ENCODE measurements at places on chromosomes 13 and 19.

DNA sequence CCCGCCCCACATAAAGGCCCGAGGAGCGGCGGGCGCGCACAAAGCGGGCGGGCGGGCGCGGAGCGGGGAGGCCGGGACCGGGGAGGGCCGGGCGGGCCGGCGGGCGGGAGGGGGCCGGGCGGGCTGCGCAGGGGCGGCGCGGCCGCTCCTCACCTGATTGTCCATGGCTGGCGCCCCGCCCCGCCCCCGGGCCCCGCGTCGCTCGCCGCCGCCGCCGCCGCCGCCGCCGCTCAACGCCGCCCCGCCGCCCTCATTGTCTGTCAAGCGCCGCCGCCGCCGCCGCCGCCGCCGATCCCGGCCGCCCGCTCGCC lies 200 bp downstream of the MLLT1 start:
- DNase-seq, result no peak

GRCh38 chr13:108342369-108343289 lies 73.1 kb downstream of the TNFSF13B start:
- no peak for DNase-seq

GRCh38 chr13:64332048-64332447 lies 2898.1 kb downstream of the PCDH9 start:
- DNase-seq, result no peak

GRCh38 chr19:46484656-46485055 lies 11.0 kb downstream of the PNMA8B start:
- DNase-seq, result no peak

DNA sequence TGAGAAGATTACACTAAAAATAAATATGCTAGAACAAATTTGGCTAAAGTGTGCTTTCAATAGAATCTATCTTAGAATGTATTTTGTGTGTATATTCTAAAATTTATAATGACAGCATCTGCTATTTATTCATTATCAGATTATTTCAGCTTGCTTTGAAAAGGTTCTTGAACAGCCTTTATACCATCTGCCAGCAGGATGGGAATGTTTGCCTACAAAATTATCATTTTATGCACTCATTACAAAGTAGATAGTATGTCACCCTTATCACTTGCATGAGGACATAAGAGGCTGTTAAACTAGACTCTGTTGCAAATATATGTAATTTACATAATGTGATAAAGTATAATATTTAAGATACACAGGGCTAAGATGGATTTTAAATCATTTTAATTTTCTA lies 1286.9 kb upstream of the PCDH20 start:
- DNase-seq, result no peak

DNA sequence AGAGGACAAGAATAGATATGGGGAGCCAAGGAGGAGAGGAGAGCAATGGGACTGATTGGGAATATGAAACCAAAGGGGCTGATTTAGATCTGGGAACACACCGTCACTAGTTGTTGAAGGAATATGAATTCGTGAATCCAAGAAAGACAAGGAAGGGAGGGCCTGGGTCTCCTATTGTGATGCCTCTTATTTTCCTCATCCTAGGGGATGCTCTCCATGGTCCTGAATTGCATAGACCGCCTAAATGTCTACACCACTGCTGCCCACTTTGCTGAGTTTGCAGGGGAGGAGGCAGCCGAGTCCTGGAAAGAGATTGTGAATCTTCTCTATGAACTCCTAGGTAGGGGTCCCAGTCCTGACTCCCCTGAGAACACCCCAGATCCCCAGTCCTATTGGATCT lies 21.5 kb downstream of the RYR1 start:
- no peak for DNase-seq

DNA sequence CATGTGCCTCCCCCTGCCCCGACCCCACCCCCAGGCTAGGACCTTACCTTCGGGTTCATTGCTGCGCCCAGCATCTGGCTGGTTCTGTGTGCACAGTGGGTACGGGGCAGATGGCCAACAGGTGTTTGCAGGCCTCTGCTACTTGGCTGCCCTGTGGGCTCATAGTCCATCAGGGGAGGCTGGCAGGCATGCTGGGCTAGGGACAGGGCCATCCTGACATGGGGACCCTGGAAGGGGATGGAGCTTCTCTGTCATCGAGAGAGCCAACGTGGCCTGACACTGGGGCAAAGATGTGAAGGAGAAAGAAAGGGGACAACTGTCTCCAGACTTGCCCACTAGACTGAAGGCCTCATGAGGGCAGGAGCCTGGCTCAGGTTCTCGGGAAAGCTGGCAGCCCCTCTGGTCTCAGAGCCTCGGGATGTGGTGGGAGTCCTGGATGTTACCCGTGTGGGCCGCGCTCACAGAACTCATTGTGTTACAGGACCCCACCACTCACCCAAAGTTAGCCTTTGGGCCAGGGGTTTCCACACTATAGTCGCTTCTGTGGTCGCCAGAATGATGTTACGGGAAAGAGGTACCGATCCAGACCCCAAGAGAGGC lies 4.7 kb downstream of the ZNF536 start:
- no peak for DNase-seq

DNA sequence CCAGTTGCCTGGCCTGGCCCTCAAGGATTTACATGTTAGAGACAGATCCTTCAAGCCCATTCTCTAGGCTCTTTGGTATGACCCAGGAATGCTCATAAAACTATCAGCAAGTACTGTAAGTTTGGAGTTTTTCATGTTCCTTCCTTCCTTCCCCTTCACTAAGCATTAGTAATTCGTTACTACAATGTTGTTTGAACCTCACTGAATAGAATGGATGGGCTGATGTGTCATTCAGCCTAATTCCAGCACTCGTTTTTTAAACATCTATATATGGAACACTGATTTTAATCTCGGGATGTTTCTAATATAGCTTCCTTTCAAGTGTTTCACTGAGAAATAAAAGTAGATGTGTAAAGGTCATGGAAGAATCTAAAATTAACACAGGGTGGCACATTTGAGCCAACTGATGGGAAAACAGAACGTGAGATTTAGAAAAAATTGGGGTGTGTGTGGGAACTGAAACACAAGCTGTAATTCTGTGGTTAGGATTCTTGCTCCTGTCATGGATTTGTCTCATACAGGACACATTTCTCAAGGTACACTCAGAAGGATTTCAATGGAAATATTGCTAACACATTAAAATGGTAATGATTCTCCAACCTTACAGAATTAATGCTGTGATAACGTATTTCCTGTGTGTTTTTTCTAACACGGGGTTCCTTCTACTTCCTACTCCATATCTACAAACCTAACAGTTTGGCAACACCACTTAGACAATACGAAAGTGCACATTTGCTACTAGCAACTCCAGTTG lies 93.4 kb downstream of the FLT1 start:
- DNase-seq, result no peak

- no peak for DNase-seq
Measured at GRCh38 chr13:60047918-60048317, 115.8 kb downstream of the DIAPH3 start.

DNA sequence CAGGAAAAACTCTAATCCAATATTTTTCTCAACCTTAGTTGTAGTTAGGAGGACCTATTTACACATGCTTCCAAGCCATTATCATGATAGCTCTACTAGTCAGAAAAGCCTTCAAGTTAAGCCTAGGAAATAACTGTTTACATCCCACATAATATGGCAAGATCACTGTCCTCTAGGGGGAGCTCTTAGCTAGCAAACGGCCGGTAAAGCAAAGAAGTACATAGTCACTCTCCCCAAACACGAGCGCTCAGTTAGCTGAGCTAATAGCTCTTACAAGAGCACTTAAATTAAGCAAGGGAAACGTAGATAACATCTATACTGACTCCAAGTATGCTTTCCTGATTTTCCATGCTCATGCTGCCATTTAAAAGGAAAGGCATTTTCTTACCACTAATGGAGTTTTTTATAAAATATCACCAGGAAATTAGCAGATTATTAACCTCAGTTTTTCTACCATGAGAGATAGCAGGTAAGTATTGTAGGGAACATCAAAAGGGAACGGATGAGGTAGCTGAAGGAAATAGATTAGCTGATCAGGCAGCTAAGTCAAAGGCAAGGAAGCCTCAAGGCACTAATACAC lies 100.6 kb upstream of the PABPC3 start:
- DNase-seq, result no peak

- no peak for DNase-seq
Measured at GRCh38 chr19:40055049-40055448, 982 bp downstream of the ZNF780B start.

DNA sequence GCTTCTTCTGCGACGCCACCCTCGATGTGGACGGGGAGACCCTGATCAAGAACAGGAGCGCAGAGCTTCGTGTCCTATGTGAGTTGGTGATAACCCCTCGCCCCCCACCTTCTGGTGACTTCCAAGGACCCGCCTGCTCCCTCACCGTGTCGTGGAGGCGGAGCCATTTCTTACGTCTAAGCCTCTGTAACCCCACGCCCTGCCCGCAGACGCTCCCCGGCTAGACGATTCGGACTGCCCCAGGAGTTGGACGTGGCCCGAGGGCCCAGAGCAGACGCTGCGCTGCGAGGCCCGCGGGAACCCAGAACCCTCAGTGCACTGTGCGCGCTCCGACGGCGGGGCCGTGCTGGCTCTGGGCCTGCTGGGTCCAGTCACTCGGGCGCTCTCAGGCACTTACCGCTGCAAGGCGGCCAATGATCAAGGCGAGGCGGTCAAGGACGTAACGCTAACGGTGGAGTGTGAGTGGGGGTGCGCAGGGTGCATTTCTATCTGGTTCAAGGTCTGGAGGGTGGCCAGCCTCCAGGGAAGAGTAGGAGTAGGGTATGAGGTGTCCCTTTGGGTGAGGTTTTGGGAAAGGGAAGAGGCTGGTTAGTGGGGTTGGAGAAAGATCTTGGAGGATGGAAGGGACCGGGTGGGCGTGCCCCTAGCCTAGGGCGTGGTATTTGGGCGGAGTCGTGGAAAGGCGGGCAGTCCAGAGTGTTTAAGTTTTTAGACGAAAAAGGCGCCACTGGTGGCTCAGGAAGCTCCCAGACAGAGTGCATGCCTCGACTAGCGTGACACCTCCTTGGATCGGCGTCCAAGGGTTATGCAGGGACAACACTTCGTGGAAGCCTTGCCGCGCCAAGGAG lies 3.3 kb downstream of the ICAM5 start:
- DNase-seq, result no peak

GRCh38 chr13:110254751-110255553 lies 52.0 kb downstream of the COL4A1 start:
- DNase-seq, result no peak

- no peak for DNase-seq
Measured at GRCh38 chr13:97004096-97004876, 10.0 kb upstream of the OXGR1 start.

DNA sequence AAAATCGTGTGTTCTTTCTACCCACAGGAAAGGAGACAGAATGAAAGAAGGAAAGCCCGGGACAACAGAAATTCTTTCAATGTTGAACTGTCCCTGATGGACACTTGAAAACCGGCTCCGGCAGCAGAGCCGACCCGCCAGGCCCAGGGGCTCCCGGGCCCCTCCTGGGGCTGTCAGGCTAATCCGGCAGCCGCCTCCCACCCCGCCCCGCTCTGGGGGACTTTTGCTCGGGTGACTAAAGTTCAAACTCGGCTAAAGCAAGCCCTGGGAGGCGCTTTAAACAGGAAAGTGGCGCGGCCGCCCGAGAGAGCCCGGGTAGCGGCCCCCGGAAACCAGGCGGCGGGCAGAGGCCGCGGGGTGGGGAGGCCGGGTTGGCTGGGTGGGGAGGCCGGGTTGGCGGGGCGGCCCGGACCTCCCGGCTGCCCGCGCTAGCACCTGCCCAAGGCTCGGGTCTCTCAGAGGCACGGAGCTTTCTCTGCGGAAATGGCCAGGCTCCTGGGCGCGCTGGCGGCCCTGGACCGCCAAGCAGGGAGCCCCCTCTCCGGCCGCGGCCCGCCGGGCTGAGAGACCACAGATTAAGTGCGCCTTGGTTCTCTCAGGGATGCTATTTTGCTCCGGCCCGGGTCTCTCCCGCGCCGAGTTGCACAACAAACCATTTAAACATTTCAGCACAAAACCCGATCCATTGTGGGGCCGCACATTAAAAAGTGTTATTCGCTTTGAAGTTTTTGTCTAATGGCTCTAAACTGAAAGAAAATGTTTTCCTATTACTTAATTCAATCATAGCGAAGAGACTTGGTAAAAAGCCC lies 2.6 kb upstream of the GSX1 start:
- no peak for DNase-seq

- DNase-seq, result no peak
Measured at GRCh38 chr19:15841875-15842569, 26.6 kb upstream of the OR10H1 start.

DNA sequence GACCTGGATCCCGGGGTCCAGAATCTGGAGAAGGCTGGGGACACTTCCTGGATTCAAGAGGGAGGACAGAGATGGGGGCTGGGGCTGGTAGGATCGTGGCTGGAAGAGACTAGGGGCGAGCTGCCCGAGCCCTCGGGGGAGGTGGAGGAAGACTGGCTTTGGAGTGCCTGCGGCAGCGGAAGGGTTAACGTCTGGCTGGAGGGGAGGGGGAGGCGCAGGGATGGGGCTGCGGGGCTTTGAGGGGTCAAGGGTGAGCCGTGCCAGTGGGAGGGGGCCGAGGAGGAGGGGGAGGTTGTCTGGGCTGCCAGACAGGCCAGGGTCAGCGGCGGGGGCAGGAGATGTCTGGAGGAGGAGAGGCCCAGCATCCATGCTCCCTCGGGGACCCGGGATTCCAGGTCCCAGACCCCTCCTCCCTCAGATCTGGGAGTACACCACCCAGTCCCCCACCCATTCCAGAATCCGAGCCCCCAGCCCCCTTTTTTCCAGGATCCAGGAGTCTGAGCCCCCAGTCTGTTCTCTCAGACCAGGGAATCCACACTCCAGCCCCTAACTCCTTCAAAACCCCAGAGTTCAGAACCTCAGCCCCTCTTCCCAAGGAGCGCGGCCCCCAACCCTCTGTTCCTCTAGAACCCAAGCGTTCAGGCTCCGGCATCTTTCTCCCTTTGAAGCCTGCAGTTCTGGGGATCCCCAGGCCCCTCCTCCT lies 3.2 kb upstream of the SPACA6 start:
- no peak for DNase-seq

DNA sequence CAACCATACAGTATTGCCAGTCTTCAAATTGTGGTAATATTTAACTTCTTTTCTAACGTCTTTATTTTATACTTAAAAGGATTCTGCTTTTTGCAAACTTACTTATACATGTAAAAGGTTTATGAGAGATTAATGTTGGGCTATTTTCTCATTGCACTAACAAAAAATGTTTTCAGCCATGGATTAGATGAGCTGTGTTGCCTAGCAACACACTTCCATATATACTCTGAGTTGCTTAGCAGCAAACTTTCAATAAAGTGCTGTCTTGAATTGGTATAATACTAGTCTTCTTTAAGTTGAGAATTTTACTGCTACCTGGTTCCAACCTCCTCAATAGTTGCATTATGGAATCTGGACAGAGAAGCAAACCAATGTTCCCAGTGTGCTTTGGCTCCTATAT lies 777.4 kb upstream of the PCDH9 start:
- DNase-seq, result no peak

DNA sequence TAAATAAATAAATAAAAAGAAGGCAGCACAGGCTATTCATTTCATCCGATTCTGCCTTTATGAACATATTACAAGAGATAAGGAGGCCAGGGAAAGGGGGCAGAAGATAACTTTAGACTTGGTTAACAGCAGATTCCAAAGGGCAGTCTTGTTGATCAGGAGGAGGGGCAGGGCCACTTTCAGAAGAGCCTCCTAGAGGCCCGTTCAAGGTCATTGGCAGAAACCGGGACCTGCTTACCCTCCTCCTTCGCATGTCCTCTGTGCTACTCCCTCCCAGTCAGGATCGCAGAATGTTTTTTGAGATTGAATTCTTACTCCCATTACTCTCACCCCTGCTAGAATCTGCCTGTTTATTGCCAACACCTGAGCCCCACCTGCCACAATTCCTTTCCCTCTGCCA lies 217.0 kb upstream of the IPO5 start:
- no peak for DNase-seq

GRCh38 chr19:10061717-10062310 lies 24.3 kb upstream of the SHFL start:
- no peak for DNase-seq

GRCh38 chr13:33129094-33129832 lies 113.0 kb downstream of the KL start:
- DNase-seq, result no peak

Data from cortex of kidney (tissue), 1 donor.